Suppressor macrophage (primary cell): ENCODE measurements at places on chromosomes 4 and X.

- DNase-seq = no peak
Observed at GRCh38 chr4:181748581-181748980, 494.6 kb upstream of the TENM3 start.

GRCh38 chr4:174457468-174457867, 64.8 kb downstream of the HPGD start:
- no peak for DNase-seq

DNA sequence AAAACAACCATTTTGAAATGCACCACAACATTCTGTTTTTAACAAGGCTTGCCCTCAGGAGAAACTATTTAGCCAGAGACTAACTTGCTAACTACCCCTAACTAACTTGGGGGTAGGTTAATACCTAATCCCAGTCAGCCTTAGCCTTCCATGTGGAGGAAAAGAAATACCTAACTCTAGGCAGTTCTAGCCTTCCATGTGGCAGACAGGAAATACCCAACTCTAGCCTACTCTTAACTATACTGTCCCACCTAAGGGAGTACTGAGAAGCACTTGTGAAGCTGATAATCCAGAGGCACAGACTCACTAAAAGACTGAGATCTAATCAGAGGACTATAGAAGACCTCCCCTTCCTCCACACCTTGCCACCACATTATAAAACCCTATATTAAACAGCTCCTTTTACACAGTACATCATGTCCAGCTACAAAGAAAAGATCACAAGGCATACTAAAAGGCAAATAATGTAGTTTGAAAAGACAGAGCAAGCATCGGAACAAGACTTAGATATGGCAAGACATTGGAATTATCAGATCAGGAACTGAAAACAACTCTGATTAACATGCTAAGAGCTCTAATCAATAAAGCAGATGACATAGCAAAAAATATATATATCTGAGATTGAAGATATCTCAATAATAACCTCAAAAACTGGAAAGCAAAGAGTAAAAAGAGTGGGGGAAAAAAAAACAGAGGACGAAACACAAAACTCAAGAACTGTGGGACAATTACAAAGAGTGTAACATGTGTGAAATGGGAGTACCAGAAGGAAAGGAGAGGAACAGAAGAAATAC, 52.2 kb downstream of the FRYL start:
- no peak for DNase-seq

- no peak for DNase-seq
Observed at GRCh38 chrX:74270393-74270792, 33.6 kb upstream of the ZCCHC13 start.

GRCh38 chr4:177239878-177240277, 69.8 kb upstream of the NEIL3 start:
- no peak for DNase-seq

DNA sequence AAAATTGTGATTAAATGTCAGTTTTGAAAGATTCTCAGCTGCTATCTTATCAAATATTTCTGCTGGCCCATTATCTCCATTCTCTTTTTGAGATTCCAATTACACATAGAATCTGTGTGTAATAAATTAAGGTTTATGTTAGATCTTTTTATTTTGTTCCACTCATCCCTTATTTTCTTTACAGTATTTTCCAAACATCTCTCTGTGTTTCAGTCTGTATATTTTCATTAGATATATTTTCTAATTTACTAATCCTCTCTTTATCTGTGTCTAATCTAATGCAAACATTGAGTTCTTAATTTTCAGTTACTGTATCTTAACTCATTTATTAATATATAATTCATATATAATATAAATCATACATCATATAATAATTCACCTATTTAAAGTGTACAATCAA, 268.7 kb downstream of the DCHS2 start:
- DNase-seq = no peak

DNA sequence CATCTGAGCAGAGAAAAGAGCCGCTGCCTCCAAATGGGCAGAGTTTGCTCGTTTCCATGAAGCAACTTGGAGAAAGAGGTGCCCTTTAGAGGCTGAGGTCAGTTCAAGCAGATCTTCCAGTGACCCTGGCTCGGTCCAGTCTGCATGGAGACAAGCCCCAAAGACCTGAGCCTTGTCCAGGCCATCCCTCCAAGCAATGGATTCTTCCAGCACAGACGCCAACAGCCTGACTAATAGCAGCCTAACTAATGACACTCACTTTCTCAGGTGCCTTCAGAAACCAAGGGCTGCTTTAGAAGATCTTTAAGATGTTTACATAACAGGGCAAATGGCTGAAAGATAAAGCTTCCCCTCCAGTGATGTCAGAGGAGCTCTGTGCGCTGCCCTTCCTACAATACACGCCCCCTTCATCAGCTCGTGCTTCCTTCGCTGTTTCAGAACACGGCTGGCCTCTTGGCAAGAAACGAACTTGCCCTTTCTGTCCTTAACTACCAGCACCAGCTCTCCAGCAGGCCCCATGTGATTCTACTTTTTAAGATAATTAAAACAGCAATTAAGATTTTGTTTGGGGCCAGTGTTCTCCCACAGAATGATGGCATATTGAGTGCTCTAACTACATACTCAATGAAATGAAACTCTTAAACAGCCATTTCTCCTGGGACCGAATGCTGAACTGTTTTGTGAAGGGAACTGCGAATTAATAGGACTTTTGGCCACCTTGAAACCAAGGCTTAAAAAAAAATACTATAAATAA, 119.0 kb downstream of the GPR143 start:
- DNase-seq = no peak

- DNase-seq = no peak
Observed at GRCh38 chr4:89737888-89738287, 99.1 kb downstream of the SNCA start.

- peak; percentile 11 for DNase-seq
Observed at GRCh38 chr4:155900381-155900780, 3.1 kb upstream of the TDO2 start.

- no peak for DNase-seq
Observed at GRCh38 chrX:19577181-19577810, 62.0 kb upstream of the MAP3K15 start.
